ENCODE measurements at places on chromosomes 2 and 18.

DNA sequence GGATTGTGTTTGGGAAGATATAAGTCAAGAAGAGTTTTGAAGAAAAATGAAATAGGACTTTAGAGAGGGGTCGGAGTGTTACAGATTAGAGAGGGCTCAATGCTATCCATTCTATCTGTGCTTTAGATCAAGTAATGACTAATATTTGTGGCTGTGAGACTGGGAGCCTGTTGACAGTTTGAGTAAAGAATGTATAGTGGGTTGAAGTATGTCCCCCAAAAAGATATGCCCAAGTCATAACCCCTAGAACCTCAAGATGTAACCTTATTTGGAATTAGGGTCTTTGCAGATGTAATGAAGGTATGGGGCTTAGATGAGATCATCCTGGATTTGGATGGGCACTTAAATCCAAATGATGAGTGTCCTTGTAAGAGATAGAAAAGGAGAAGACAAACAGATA lies 55.3 kb upstream of the SERPINE2 start:
- DNase-seq: no peak

DNA sequence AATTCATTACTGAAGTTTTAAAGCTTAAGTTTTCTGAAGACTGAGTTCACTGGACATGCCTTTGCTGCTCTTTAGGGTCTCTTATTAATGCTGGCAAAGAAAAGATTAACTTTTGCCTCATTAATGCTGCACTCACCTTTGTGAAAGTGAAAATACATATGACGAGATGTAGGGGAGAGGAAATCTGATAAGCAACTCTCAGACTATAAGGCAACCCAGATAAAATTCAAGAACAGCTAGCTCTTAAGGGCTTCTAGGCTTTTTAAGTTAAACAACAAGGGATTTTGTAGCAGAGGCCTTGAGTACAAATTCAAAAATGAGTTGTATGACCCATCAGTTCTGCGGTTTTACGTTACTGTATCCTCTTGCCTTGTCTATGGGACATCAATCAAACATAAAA lies 143.7 kb downstream of the USP34 start:
- DNase-seq: no peak

- DNase-seq: no peak
Observed at GRCh38 chr2:13686262-13686661, 946.3 kb upstream of the LRATD1 start.

DNA sequence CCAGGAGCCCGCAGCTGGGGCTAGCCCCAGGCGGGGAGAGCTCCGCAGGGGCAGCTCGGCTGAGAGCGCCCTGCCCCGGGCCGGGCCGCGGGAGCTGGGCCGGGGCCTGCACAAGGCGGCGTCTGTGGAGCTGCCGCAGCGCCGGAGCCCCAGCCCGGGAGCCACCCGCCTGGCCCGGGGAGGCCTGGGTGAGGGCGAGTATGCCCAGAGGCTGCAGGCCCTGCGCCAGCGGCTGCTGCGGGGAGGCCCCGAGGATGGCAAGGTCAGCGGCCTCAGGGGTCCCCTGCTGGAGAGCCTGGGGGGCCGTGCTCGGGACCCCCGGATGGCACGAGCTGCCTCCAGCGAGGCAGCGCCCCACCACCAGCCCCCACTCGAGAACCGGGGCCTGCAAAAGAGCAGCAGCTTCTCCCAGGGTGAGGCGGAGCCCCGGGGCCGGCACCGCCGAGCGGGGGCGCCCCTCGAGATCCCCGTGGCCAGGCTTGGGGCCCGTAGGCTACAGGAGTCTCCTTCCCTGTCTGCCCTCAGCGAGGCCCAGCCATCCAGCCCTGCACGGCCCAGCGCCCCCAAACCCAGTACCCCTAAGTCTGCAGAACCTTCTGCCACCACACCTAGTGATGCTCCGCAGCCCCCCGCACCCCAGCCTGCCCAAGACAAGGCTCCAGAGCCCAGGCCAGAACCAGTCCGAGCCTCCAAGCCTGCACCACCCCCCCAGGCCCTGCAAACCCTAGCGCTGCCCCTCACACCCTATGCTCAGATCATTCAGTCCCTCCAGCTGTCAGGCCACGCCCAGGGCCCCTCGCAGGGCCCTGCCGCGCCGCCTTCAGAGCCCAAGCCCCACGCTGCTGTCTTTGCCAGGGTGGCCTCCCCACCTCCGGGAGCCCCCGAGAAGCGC lies 15.0 kb upstream of the GMPPA start:
- no peak for DNase-seq

Data from NCI-H1436 (cell line).